ENCODE measurements at places on chromosomes 4 and X.

- no peak for DNase-seq
Measured at GRCh38 chrX:68789966-68790365, 38.9 kb upstream of the EFNB1 start.

DNA sequence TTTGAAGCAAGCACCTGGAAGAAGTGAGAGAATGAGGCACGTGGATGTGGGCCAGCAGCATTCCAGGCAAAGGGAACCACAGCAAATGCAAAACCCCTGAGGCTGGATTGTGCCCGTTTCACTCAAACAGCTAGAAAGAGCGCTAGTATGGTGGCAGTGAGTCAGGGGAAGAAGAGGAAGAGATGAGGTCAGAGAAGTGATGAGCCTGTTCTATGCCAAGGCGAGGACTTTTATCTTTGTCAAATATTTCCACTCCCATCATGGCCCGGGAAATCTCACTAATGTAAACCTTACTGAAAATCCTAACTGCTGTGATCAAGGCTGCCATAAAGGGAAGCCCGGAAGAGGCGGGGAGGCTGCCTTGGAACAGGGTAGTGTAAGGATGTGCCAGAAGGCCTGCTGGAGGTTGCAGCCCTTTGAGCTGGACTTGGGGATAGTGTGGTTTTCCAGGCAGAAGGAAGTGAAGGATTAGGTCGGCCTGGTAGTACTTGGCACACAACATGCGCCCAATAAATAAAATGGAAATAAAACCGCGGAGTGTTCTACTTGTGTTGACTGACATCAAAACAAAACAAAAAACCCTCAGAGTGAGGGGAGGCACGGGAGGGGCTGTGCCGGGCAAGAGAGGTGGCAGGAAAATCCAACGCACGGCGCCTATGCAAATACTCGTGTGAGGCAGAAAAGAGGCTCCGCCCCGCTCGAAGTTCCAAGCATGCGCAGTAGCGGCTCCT is 1.2 kb upstream of the CDK16 start:
- DNase-seq: no peak

GRCh38 chrX:121886557-121886956 is 839.1 kb downstream of the GLUD2 start:
- no peak for DNase-seq

DNA sequence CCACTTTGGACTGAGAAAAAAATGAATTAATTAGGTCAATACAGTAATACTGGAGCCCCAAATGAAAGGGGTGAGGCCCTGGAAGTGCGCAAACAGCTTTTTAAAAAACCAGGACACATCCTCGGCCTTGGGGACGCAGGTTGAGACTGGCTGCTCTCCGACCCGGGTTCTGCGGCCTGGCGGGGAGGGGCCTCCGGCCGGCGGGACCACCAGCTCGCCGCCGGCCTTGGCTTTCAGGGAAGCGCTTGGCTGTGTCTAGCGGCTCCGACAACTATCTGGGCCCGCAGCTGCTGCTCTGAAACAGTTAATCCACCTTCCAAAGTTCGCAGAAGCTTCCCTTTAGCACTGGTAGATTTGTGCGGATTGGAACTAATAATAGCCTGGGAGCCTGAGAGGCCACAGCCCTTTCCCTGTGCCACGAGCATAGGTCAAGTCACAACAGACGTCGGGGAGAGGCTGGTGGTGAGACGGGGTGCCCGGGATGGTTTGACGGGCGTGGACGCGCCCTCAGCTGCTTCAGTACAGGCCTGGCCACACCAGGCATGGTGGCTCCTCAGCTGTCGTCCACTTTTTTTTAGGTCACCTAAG is 1.1 kb upstream of the SEL1L3 start:
- no peak for DNase-seq

DNA sequence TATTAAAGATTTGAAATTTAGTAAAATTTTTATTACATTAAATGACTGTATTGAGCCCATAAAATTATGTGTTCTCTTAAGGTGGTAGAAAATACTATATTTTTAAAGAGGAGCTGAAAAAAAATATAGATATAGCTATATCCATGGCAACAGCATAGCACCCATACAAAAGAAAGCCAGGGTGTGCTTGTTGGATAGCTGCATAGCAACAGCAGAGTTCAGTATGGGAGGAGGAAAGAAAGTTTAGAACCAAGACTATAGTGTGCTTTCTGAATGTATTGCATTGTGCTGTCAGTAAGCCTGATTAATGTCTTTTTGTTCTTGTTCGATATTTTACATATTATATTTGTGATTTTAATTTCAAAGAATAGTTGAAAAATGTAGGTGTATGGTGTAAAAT is 78.4 kb downstream of the GRID2 start:
- no peak for DNase-seq

DNA sequence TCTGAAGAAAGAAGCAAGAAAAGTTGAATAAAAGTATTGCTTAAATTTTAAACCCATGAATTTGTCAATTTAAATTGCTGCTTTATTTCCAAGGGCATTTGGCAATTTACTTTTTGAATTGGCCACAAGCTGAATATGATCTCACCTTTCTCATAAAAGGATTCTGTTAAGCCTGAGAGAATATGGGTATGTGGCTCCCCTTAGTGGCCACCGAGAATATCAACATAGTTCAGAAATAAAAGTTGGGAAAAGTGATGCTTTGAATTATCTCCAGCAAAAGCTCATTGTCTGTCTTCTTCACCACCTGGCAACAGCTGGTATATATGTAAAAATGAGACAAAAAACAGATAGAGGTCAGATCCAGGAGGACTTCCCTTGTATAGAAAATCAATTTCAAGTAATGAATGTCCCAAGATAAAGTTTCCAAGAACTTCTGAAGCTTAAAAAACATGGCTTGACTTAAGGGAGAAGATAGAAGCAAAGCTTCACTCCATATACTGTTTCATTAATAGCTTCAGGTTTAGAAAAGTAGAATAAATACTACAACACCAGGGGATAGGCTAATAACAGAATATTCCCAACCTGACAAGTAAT is 290.7 kb upstream of the FAM241A start:
- peak; percentile 15 for DNase-seq

DNA sequence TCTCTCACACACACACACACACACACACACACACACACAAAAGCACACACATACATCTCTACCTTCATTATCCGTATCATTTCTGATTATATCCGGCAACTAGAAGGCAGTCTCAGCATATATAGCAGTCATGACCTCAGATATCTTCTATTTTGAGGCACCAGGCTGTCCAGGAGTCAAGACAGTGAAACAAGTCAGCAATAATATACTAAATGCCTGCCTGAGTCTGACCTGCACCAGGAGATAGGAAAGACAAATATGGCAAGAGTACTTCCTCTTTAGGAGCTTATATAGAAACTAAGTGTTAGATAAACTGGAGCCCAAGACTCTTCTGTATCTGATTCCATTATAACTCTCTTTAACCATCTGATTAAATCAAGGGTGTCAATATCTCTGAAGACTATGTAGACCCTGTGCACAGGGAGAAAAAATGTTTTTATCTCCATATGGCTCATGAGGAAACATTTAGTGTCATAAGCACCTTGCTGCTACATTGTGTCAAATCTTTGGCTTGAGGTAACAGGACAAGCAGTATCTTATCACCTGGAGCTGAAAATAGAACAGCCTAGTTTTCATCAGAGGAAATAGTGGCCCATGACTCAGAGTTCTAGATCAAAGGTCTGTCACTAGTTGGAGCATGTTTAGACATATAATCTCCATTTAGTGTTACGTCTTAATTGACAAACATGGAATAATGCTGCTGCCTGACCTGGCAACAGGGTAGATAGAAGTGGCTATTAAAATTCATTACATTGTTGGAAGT is 27.0 kb upstream of the FAM47B start:
- DNase-seq: no peak

- no peak for DNase-seq
Measured at GRCh38 chr4:8907596-8908205, 36.1 kb upstream of the HMX1 start.

- no peak for DNase-seq
Measured at GRCh38 chr4:161577579-161578301, 586.1 kb downstream of the FSTL5 start.

DNA sequence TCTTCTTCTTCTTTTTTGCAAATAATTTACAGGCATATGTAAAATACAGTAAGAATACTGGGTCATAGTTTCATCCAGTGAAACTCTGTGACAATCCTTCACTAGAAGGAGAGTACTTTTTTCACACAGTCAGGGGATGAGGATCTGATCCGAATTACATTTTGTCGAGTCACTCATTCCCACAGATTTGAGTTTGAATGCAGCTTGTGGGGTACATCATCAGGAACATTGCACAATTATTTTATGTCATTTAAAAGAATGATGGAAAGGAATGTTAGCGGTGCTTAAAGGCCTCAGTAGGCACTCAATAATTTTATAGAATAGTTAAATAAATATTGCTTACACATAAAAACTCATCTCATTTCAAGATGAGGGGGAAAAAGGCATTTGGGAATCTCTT is 88.6 kb downstream of the CHRNA9 start:
- no peak for DNase-seq

DNA sequence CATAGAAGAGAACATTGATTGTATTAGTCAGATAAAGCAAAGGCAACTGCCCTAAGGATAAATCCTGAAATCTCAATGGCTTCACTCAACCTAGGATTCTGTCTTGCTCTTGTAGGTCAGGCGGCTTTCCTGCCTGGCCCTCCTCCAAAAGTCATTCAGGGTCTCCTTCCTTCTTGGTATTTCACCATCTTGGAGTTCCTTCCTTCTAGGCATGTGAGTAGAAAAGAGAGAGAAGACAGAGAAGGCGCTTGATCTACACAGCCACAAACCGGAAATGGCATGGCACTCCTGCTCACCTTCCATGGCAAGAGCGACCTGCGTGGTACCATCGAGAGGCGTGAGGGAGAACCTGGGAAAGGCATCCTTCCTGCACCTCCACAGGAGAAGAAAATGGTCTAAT is 45.3 kb upstream of the HELT start:
- DNase-seq: no peak

- peak; percentile 6 for DNase-seq
Measured at GRCh38 chr4:146381263-146381872, 140.4 kb downstream of the SLC10A7 start.

- DNase-seq: no peak
Measured at GRCh38 chr4:114472269-114473032, 126.2 kb upstream of the UGT8 start.

DNA sequence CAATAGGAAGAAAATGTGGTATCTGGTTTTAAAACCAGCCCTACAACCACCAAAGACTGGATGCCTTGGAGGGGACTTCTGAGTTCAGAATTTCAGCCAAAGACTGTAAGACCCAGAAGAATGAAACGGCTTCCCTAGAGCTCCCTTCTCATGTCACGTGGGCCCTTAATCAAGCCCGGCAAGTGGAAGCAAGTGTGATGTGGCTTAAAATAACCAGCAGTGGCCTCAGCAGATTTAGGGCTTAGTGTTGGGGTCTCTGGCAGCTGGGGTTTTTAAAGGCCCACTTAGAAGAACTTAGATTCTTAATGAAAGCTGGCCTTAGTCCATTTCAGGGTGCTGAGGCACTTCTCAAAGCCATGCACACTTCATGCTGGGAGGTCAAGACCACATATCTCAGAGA is 111.2 kb upstream of the TBC1D9 start:
- DNase-seq: no peak

DNA sequence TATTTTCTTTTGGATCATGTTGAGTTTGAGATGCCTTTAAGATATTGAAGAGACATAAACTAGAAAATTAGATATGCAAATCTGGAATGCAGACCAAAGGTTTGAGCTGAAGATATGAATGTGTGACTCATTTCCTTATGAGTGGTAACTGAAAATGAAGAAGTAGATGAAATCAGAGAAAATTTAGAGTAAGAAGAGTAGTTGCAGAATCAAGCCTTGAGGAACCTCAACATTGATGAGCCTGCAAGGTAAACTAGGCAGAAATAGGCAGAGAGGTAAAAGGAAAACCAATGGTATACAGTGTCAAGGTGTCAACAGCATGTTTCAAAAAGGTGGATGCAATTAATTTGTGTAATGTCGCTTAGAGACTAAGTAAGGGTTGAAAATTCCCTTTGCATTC is 142.8 kb downstream of the MOSPD2 start:
- no peak for DNase-seq

GRCh38 chr4:142043509-142043908 is 407.1 kb downstream of the IL15 start:
- DNase-seq: no peak

DNA sequence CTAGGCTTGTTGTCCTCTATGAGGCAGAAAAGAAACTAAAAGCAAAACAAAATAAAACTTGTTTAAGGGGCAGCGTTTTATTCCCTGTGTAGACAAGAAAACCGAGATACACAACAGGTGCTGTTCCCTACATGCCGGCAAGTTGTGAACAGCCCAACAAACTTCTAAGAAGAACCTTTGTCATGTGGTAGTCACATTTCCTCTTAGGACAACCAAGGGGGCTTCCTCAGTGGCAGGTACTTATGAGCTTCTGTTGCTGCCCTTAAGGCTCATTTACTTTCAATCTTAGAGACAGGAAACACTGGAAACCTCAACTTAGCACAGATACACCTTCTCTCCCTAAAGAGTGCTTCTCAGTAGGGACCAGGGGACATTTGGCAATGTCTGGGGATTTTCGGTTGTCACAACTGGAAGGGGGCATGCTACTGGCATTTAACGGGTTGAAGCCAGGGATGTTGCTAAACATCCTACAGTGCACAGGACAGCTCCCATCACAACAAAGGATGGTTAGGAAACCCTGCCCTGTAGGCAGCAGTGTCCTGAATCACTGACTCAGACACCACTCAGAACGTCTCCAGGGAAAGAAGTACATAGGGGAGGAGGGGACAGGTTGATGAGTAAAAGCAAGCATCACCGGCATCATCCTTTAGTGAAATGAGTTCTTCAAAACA is 111.0 kb downstream of the ASB9 start:
- no peak for DNase-seq

DNA sequence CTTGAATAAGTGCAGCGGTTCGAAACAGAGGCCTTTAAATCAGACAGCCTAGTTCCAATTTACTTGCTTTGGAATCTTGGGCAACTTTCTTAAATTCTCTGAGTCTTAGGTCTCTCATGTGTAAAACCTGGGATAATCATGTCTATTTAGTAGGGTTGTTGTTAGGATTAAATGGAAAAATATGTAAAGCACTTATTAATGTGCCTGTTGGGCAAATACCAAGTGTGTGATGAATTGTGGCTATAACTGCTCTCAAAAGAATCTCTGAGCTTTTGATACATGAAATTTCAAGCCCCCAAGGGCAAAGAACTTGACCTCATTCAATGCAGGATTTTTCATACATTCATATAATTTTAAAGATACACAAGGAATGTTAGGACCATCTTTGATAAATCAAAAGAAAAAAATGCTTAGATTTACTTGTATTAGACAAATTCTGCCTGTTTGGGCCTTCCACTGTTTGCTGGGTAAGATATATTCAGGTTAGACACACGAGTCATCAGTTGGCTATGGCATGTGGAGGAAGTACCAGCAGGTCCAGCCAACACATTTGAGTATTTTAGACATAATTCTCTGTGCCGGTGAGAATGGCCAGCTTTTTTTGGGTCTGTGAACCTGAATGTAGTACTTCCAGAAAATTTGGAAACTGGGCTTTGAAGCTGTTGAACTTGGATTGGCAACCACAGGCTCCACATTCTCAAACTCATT is 241.4 kb upstream of the CNKSR2 start:
- no peak for DNase-seq

GRCh38 chr4:97978791-97979488 is 164.3 kb downstream of the STPG2 start:
- DNase-seq: no peak

Measured in NT2/D1 (cell line).